ENCODE measurements at places on chromosomes 5 and 9.

GRCh38 chr5:42620579-42621216 lies 135.9 kb upstream of the CCDC152 start:
- no peak for DNase-seq

DNA sequence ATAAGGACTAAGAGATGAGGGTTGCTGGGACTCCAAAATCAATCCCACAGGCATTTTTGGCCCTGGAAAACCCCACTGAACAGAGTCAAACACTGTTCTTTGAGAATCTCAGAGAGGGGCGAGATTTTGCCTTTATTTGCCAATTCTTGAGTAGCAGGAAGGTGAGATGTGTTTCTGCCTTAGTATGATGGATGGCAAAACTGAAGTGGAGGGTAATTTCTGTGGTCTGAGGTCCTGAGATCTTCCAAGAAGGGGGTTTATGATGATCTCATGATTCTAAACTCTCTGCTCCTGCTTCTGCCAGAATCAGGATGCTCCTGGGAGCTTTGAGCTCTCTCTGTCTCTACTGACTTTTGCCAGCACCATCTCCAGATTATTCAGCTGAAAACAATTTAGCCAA lies 174.8 kb upstream of the CLINT1 start:
- no peak for DNase-seq

GRCh38 chr5:138725153-138725817 lies 27.9 kb upstream of the CTNNA1 start:
- DNase-seq: no peak

- no peak for DNase-seq
Observed at GRCh38 chr9:136546697-136547501, 1.1 kb upstream of the NOTCH1 start.

Measured in activated CD8-positive, alpha-beta memory T cell treated with anti-CD3 and anti-CD28 coated beads for 4 hours (primary cell).